ENCODE measurements at places on chromosomes 5 and 9.

GRCh38 chr9:112355427-112355897 is 22.0 kb upstream of the PTBP3 start:
- no peak for DNase-seq

GRCh38 chr5:135942202-135942771 is 12.5 kb downstream of the LECT2 start:
- DNase-seq: no peak

DNA sequence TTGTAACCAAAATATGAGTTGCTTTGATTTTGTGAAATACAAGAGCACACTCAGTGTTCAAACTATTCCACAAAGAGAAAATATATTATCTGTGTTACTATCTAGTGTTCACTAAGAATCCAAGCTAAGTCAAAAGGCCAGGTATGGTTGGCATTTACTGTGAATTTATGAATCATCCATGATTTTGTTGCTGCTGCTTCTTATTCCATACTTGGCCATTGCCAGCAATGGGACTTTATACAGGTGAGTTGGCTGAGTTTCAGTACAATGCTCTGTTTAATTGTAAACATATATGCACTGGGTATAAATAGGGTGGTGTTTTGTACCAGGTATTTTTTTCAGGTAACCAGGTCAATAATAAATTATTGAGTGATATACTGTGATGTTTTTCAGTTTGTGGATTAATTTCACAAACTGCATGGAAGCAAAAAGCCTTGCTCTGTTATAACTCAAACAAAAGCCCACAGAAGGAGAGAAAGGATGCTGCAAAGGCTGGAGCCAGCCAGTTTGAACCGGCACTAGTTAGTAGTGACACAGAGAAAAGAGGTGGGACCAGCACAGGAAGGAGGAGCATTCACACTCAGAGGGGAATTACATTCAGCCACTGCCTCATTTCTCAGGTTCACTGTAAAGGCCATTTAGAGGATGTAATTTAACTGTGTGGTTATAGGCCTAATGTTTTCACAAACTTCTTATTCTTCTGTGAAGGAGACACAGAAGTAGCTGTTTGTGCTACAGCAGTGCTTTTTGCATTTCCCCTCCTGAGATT is 381.8 kb downstream of the ADGRV1 start:
- DNase-seq: no peak

GRCh38 chr9:17057729-17058128 is 77.1 kb upstream of the CNTLN start:
- no peak for DNase-seq

GRCh38 chr9:134863941-134864820 is 16.4 kb upstream of the FCN2 start:
- DNase-seq: no peak

- DNase-seq: no peak
These were observed 16.2 kb downstream of the CDC14B start for GRCh38 chr9:96603305-96604003.

GRCh38 chr5:116669261-116670031 is 94.8 kb upstream of the SEMA6A start:
- DNase-seq: no peak

DNA sequence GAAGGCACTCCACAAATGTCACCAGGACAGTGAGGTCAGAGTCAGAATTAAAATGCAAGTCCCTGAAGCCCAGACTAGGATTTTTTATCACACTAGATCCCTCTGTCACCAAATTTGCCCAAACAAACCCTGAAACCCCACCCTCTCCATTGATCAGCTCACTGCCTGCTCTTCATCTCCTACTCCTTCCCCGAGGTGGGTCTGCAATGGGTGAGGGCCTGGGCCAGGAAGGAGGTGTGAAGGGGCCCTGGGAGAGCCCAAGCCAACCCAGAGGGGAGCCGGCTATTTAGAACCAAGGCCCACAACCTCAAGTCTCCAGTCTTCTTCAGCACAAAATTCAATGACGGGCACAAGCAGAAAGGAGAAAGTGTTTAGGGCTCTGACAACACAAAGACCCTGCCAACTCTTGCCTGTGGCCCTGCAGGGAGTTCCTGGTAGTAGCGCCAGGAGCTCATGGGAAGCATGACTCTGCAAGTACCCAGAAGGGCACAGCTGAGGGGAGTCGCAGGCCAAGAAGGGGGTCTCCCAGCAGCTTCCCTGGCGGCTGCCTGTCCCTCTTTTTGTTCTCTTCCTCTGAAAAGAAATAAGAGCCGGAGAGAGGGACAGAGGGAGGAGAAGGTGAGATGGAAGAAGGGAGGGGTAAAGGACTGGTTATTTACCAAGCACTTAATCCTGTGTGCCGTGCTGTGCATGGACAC is 5.5 kb downstream of the FOXI1 start:
- no peak for DNase-seq

DNA sequence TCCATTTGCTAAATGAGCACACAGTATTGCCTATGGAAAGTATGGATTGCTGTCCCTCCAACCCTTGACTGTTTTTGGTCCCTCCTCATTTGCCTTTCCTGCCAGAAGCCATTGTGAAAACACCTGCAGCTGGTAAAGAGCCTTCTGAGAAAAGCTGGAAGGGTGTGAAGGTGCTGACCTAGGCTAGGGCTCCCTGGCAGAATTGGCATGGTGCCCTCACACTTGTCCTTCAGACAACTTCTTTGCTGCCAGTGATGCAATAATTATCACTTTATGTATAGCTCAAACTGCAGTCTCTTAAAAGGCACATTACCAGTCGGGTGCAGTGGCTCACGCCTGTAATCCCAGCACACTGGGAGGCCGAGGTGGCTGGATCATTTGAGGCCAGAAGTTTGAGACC is 4.2 kb downstream of the TXNDC15 start:
- DNase-seq: no peak

DNA sequence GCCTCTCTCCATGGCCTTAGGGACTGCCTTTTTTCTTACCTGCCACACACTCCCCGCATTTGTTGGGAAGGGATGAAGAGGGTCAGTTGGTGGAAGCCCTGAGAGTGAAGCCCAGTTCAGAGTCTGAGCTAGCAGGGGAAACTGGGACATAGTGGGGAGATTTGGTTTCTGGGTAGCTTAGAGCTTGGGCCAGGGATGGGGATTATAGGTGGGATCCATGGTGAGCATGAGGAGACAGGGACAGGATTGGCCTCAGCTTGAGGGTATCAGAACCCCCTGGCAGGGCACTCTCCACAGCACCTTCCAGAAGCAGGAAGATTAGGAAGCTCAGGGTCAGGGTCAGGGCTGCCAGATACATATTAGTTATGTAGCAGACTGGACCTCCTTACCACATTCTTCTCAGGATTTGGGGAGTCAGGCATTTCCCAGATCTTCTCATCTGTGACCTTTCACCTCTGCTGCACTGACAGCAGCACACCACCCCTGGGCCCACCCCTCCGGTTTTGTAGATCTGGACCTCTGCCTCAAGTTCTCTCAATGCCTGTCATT is 17.9 kb downstream of the OR13J1 start:
- DNase-seq: no peak

DNA sequence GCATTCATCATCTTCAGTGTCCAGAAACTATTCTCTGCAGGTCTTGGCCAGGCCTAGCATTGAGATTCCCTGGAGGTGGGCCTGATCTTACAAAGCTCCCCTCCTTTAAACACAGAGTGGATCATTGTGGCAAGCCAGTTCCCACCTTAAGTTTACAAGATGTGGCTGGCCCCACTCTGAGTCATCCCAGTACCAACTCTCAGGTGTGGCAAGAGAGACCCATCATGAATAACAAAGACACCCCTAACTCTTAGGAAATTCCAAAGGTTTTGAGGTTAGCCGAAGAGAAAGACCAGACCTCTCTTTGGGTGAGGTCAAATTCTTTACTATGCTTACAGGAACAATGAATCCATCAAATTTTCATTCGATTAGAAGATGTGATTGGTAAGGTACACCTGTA is 78.2 kb downstream of the RFK start:
- DNase-seq: no peak

Data from activated CD4-positive, alpha-beta T cell treated with anti-CD3 and anti-CD28 coated beads for 1 hour (primary cell).